ENCODE measurements at places on chromosomes 11 and 22. TPM values are rescaled to one million over a fixed set of nuclear protein-coding genes. Genes with fewer than 3 reads are reported as not detected.
A peak's percentile ranks its signal among the peaks of the same experiment; 100 is the strongest.

The MS4A3 gene
- not detected for polyA plus RNA-seq

The OR52A1 gene
- polyA plus RNA-seq, result not detected

The WDR74 gene
- 102 TPM for polyA plus RNA-seq

The LDHAL6A gene
- polyA plus RNA-seq, result not detected

The PRDM10 gene
- 3.8 TPM for polyA plus RNA-seq

DNA sequence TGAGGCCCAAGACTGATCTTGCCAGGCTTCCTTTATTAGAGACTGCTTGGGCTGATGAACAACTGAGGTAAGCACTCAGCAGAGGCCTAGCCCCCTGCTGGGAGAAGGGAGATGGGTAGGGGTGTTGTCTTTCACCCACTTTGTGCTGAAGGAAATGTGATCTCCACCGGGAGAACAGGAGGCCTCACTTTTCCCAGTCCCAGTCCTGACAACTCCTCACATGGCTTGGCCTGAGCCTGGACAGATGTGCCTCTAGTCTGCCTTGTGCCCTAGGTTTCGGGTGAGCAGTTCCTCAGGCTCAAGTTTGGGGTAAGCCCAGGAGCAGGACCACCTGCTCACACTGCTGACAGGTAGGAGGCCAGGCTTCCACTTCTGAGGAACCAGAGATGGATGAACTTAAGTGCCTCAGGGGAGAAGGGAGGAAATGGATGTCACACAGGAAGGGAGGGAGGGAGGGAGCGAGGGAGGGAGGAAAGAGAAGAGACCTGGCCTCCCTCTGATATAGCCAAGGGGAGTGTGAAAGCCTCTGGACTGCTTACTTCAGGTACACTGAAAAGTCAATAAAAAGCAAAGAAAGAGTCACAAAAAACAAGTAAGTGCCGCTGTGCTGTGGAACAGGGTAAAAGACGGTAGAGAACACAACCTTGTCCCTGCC, 8.1 kb downstream of the CLPB start:
- peaks cover 21% of the 10 kb centered on the region for H3K36me3 ChIP-seq
- DNase-seq, result no peak
- H3K4me1 ChIP-seq, result no peaks in the 10 kb centered on the region

The TBC1D10A gene
- polyA plus RNA-seq, result 14.2 TPM

The SPTBN2 gene
- 28.5 TPM for polyA plus RNA-seq

- DNase-seq, result no peak
- no peaks in the 10 kb centered on the region for H3K27me3 ChIP-seq
- H3K4me1 ChIP-seq, result no peaks in the 10 kb centered on the region
Measured at GRCh38 chr11:41235668-41236067, 223.8 kb downstream of the LRRC4C start.

The OR8G5 gene
- not detected for polyA plus RNA-seq

The HOATZ gene
- polyA plus RNA-seq, result not detected

The GAB4 gene
- not detected for polyA plus RNA-seq

DNA sequence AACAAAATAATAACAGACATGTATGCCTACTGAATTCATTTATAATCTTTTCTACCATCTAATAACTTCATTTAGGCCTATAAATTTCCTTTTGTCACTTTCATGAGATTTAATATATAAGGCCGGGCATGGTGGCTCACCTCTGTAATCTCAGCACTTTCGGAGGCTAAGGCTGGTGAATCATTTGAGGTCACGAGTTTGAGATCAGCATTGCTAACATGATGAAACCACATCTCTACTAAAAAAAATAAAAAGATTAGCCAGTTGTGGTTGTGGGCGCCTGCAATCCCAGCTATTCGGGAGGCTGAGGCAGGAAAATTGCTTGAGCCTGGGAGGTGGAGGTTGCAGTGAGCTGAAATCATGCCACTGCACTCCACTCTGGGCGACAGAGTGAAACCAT, 14.2 kb upstream of the NTM start:
- no peaks in the 10 kb centered on the region for H3K27me3 ChIP-seq
- H3K36me3 ChIP-seq, result no peaks in the 10 kb centered on the region
- H3K4me3 ChIP-seq, result no peak overlapping the region
- H3K4me1 ChIP-seq, result no peaks in the 10 kb centered on the region
- no peak overlapping the region for H3K27ac ChIP-seq

GRCh38 chr11:68994894-68995285, 14.1 kb upstream of the MRGPRD start:
- H3K36me3 ChIP-seq, result no peaks in the 10 kb centered on the region
- H3K4me3 ChIP-seq, result no peak overlapping the region
- H3K4me1 ChIP-seq, result peaks cover 5% of the 10 kb centered on the region
- DNase-seq, result no peak

DNA sequence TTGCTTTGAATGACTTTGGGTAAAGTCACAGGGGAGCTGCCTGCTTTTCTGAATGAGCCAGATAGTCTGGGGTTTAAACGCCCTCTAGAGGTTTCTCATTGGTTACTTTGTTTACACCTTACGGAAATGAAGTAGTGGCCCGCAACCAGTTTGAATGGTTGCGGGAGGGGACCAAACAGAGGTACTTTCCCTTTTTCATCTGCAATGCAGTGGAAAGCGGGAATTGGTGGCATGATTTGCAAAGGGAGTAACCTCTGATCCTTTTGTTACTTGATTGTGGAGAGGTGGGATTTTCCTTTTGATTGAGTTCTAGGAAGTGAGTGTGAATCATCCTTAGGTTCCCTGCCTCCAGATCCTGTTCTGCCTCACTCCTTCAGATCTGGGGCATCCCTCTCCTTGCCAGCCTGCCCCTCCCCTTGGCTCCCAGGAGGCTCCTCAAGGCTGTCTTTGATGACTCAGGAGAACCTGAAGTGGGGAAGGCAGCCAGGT, 15.9 kb upstream of the GLYATL1 start:
- DNase-seq, result no peak
- peaks cover 4% of the 10 kb centered on the region for H3K4me1 ChIP-seq
- H3K27ac ChIP-seq, result no peak overlapping the region

DNA sequence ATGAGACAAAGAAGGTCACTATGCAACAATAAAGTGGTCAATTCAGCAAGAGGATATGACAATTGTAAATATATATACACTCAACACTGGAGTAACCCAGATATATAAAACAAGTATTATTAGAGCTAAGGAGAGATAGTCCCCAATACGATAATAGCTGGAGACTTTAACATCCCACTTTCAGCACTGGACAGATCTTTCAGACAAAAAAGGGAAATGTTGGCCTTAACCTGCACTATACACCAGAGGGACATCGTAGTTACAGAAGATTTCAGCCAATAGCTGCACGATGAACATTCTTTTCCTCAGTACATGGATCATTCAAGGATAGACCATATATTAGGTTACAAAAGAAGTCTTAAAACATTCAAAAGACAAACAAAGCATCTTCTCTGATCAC, 29.9 kb downstream of the PIWIL3 start:
- H3K36me3 ChIP-seq, result no peaks in the 10 kb centered on the region
- no peak overlapping the region for H3K27ac ChIP-seq
- H3K4me3 ChIP-seq, result no peak overlapping the region
- no peaks in the 10 kb centered on the region for H3K27me3 ChIP-seq
- no peak for DNase-seq

The KRTAP5-9 gene
- 0.18 TPM for polyA plus RNA-seq

GRCh38 chr22:28074526-28074925, 155.5 kb upstream of the PITPNB start:
- DNase-seq, result no peak
- H3K36me3 ChIP-seq, result no peaks in the 10 kb centered on the region
- H3K4me1 ChIP-seq, result peaks cover 8% of the 10 kb centered on the region
- no peak overlapping the region for H3K27ac ChIP-seq

The CSTPP1 gene
- 19.2 TPM for polyA plus RNA-seq

- H3K4me1 ChIP-seq, result no peaks in the 10 kb centered on the region
- H3K27me3 ChIP-seq, result no peaks in the 10 kb centered on the region
- no peaks in the 10 kb centered on the region for H3K36me3 ChIP-seq
- peak; percentile 3 for DNase-seq
Measured at GRCh38 chr22:44526779-44527126, 28.7 kb upstream of the RTL6 start.

- peaks cover 15% of the 10 kb centered on the region for H3K4me1 ChIP-seq
- no peak overlapping the region for H3K27ac ChIP-seq
- no peaks in the 10 kb centered on the region for H3K27me3 ChIP-seq
- H3K36me3 ChIP-seq, result no peaks in the 10 kb centered on the region
- H3K4me3 ChIP-seq, result no peak overlapping the region
- peak; percentile 53 for DNase-seq
Measured at GRCh38 chr11:110176366-110177085, 83.3 kb downstream of the ZC3H12C start.

- H3K4me1 ChIP-seq, result no peaks in the 10 kb centered on the region
- no peak for DNase-seq
- H3K36me3 ChIP-seq, result no peaks in the 10 kb centered on the region
Measured at GRCh38 chr11:91810871-91811270, 413.7 kb upstream of the FAT3 start.

DNA sequence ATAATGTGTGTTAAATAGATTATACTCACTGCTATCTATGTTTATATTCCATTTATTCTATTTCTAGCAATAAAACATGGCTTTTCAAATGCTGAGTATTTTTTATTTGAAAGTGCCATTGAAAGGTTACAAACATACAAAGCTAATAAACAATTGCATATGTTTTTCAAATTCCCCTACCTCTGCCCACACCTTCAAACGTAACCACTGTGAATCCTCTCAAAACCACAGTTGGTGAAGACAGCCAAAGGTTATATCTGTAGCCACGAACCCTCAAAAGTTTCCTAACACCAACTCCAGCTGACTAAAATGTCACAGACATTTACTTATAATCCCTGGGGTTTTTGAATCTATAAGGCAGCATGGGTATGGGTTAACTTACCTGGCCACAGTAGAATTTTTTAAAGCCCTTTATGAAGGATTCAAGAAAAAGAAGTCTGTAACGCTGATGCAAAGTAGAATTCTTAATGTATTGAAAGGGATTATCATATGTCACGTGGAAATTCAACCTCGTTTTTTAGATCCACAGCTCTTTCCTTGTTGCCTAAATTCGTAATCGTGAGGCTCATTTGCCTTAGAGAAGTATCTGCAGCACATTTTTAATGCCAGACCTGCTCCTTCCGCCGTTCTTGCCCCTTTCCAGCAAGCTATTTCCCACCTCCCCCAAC, 122.5 kb upstream of the ZC3H12C start:
- no peak for DNase-seq
- no peaks in the 10 kb centered on the region for H3K36me3 ChIP-seq
- no peak overlapping the region for H3K4me3 ChIP-seq
- no peaks in the 10 kb centered on the region for H3K27me3 ChIP-seq
- H3K4me1 ChIP-seq, result no peaks in the 10 kb centered on the region
- no peak overlapping the region for H3K27ac ChIP-seq

DNA sequence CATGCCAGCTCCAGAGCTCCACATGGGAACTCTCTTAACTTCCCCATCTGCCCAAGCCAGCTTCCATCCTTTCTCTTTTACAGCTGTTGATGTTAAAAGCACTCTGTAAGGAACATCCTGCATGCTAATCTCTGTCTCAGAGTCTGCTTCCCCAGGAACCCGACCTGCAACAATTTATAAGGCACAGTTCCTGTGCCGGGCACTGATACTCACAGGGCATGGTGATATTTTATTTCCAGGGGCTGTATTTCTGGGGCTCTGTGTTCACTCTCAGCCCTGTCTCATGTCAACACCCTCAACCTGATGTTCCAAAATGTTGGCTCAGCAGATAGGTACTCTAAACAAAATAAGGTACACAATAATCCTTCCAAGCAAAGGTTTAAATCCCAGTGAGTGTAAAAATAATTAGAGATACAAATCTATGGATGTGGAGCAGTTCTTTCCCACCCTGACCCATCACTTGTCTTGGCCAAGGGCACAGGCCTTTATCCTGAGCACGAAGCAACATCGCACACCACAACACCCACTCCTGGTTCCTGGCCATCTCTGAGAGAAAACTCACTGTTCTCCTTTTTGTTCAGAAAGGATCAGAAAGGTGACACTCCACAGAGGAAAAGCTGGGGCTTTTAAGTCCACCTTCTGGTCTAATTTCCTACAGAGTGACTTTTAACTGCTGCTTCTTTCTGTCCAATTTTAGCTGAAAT, 44.8 kb upstream of the C11orf87 start:
- no peaks in the 10 kb centered on the region for H3K36me3 ChIP-seq
- no peak for DNase-seq
- no peak overlapping the region for H3K27ac ChIP-seq
- H3K4me3 ChIP-seq, result no peak overlapping the region

GRCh38 chr11:119459293-119459976, 36.5 kb upstream of the THY1 start:
- DNase-seq, result no peak
- H3K4me1 ChIP-seq, result no peaks in the 10 kb centered on the region
- no peak overlapping the region for H3K27ac ChIP-seq
- H3K27me3 ChIP-seq, result no peaks in the 10 kb centered on the region
- H3K4me3 ChIP-seq, result no peak overlapping the region

GRCh38 chr22:31829505-31829904, 75.7 kb downstream of the DEPDC5 start:
- H3K4me3 ChIP-seq, result no peak overlapping the region
- no peaks in the 10 kb centered on the region for H3K27me3 ChIP-seq
- peak overlapping the region; percentile 59 for H3K27ac ChIP-seq
- no peaks in the 10 kb centered on the region for H3K36me3 ChIP-seq

DNA sequence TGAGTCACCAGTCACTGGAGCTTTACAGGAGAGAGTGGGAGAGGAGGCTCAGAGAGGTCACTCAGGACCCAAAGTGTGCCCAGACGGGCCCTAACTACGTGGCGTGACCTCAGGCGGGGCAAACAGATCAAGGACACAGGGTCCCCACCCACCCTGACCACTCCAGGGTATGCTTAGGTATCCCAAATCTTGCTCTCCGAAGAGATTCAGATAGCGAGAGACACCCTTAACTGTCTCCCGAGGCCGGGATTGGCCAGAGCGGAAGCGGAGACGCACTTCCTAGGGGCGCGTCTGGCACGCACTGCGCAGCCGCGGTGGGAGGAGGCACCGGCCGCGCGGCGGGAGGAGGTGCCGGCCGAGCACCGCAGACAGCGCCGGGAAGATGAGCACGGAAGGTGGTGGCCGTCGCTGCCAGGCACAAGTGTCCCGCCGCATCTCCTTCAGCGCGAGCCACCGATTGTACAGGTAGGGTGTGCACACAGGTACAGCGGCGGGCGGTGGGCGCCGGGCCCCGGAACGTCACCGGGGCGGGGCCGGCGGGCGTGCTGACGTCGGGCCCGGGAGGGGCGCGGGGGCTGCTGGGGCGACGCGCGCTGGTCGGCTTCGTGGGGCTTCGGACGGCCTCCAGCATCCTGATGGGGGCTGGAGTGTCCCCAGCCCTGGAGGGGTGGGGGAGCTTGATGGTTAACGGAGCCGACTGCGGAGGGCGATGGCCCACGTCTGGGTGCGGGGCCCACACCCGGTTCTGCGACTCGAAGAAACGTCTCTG, at the start of gene PTS:
Gene PTS (plus strand): TSS at position 367 of the 769 bp plus-strand sequence. CDS start 16 bp downstream, at position 383.
- peak within 1 kb of the TSS; percentile 19 for H3K4me3 ChIP-seq
- no peaks in the 10 kb centered on the region for H3K36me3 ChIP-seq
- peak; percentile 91 for DNase-seq

GRCh38 chr11:95599959-95600586, 189.5 kb downstream of the FAM76B start:
- H3K4me3 ChIP-seq, result no peak overlapping the region
- no peak overlapping the region for H3K27ac ChIP-seq
- H3K27me3 ChIP-seq, result no peaks in the 10 kb centered on the region
- no peaks in the 10 kb centered on the region for H3K4me1 ChIP-seq
- no peaks in the 10 kb centered on the region for H3K36me3 ChIP-seq
- DNase-seq, result no peak

The MEN1 gene
- polyA plus RNA-seq, result 29.1 TPM

The OR4C16 gene
- polyA plus RNA-seq, result not detected

All from adrenal gland (tissue), 19 donors.